ENCODE measurements at places on chromosomes 2 and 18.

DNA sequence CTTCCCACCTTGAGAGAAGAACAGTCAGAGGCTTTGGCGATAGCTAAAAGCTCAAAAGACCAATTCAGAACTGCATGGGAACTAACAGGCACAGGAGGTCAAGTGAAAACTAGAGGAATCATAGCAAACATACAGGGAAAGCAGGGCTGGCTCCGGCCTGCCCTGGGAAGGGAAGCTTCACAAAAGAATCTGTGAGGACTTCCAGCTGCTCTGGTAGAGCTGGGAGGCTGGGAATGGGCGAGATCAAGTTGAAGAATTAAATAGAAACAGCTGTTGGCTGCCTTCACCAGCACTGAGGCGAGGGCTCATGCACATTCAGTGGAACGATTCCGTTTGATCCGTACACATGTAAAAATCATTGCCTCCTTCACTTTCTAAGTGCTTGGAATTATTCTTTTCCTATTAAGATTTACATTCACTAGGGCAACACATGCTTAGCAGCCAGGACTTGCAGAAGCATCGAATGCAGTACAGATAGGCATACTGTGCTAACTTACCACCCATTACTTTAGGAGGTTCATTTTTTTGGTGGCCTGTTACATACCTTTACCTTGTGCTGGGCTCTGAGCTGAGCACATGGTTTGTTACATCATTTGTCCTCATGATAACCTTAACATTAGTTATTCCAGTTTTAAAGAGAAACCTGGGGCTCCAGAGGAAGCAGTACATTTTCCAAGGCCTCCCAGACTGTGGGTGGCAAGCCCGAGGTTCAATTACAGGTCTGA lies 125.4 kb upstream of the RNF152 start:
- no peak for DNase-seq

DNA sequence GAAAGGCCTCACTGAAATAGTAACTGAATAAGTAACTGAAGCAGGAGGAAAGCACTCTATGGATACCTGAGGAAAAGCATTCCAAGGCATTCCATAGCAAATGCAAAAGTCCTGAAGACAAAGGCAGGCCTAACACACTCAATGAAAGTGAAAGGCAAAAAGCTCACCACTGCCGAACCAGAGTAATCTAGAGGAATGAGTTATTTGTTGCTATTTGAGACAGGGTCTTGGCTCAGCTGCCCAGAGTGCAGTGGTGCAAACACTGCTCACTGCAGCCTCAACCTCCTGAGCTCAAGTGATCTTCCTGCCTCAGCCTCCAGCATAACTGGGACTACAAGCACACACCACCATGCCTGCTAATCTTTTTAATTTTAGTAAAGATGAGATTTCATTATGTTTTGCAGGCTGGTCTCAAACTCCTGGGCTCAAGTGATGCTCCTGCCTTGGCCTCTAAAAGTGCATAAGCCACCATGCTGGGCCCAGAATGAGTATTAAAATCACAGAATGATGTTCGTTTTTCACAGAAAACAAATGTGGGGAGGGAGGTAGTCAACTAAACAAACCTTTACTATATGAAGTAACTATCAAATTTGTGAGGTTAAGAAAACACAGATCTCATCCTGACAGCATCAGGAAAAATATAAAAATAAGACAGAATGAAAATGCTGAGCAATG lies 17.9 kb downstream of the PIAS2 start:
- DNase-seq: no peak

DNA sequence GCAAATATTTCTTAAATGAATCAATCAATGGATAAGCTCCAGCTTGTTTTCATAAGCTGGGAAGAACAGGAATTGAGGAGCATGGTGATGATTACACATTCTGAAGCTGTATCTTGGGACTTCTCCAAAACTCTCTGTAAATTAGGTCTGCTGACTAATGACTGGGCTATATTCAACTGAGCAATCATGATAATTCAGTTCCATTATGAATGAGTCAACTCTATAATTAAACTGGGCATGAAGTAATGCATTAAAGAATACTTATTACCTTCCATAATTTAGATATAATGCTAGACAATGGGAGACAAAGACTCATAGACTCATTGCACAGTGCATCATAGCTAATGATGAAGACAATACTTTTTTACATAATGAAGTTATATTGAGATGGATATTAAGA lies 207.4 kb downstream of the CBLN2 start:
- no peak for DNase-seq

- DNase-seq: no peak
These were observed 254.1 kb downstream of the HDAC4 start for GRCh38 chr2:239146741-239147181.

DNA sequence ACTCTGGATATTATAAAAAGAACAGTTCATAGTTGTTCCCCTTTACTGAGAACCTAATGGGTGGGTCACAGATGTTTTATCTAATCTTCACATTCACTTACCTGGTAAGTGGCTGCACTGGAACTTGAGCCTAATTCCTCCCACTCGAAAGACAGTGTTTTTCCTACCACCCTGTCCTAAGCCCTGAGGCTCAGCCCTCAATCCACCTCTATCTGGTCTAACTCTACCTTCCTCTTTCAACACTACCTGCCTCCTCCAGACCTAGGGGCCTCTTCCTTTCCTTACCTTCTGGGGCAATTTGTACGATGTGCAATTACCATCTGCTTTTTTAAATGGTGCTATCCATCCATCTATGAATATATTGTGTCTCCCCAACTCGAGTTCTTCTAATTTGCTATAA lies 9.7 kb upstream of the KIF3C start:
- DNase-seq: no peak

GRCh38 chr2:83971547-83971946 lies 487.5 kb downstream of the SUCLG1 start:
- DNase-seq: no peak

GRCh38 chr18:63834471-63835113 lies 52.9 kb upstream of the SERPINB2 start:
- peak; percentile 16 for DNase-seq

- DNase-seq: no peak
These were observed 105.6 kb upstream of the CCDC150 start for GRCh38 chr2:196533772-196534397.

- DNase-seq: no peak
These were observed 265.5 kb downstream of the TGIF1 start for GRCh38 chr18:3715231-3716080.

All from CD14-positive monocyte (primary cell).